Ascending aorta (tissue), 2 donors: ENCODE measurements at places on chromosomes 3 and 15.

GRCh38 chr3:63477494-63478129 lies 174.9 kb upstream of the SNTN start:
- H3K4me1 ChIP-seq = no peaks in the 10 kb centered on the region
- H3K27me3 ChIP-seq = no peaks in the 10 kb centered on the region
- H3K36me3 ChIP-seq = no peaks in the 10 kb centered on the region
- no peak for DNase-seq
- H3K27ac ChIP-seq = no peak overlapping the region

- no peak overlapping the region for H3K27ac ChIP-seq
- no peak for DNase-seq
- H3K4me1 ChIP-seq = no peaks in the 10 kb centered on the region
- H3K27me3 ChIP-seq = no peaks in the 10 kb centered on the region
- no peak overlapping the region for H3K4me3 ChIP-seq
These were observed 176.5 kb downstream of the MEX3B start for GRCh38 chr15:81869161-81869954.

- no peaks in the 10 kb centered on the region for H3K27me3 ChIP-seq
- peaks cover 8% of the 10 kb centered on the region for H3K4me1 ChIP-seq
- no peaks in the 10 kb centered on the region for H3K36me3 ChIP-seq
These were observed 36.3 kb downstream of the TMEM44 start for GRCh38 chr3:194596906-194597305.

- no peaks in the 10 kb centered on the region for H3K36me3 ChIP-seq
- H3K4me3 ChIP-seq = no peak overlapping the region
- no peaks in the 10 kb centered on the region for H3K27me3 ChIP-seq
- H3K4me1 ChIP-seq = no peaks in the 10 kb centered on the region
These were observed 37.9 kb downstream of the RPLP1 start for GRCh38 chr15:69490356-69491037.

GRCh38 chr3:14884665-14885064 lies 62.7 kb upstream of the NR2C2 start:
- H3K4me3 ChIP-seq = no peak overlapping the region
- no peaks in the 10 kb centered on the region for H3K36me3 ChIP-seq
- no peaks in the 10 kb centered on the region for H3K4me1 ChIP-seq
- H3K27me3 ChIP-seq = no peaks in the 10 kb centered on the region
- no peak for DNase-seq

DNA sequence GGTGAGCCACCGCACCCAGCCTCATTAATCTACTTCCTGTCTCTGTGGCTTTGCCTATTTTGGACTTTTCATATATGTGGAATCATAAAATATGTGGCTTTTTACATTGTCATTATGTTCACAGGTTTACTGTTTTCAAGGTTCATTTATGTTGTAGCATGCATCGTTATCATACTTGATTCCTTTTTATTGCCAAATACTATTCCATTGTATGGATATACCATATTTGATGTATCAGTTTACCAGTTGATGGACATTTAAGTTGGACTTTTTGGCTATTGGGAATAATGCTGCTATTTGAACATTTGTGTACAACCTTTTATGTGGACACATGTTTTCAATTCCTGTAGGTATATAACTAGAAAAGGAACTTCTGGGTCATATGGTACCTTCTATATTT lies 14.0 kb downstream of the GXYLT2 start:
- no peaks in the 10 kb centered on the region for H3K27me3 ChIP-seq
- peaks cover 25% of the 10 kb centered on the region for H3K4me1 ChIP-seq
- no peaks in the 10 kb centered on the region for H3K36me3 ChIP-seq
- no peak overlapping the region for H3K27ac ChIP-seq
- no peak for DNase-seq

GRCh38 chr3:18591120-18591519 lies 166.0 kb upstream of the SATB1 start:
- no peaks in the 10 kb centered on the region for H3K36me3 ChIP-seq
- DNase-seq = no peak
